Activated CD4-positive, alpha-beta T cell treated with anti-CD3 and anti-CD28 coated beads, Interleukin-2, Interleukin-6, amounts not matched to agents 100 ng/mL and 50 ng/mL, durations not matched to agents 16 hours and 8 hours (primary cell): ENCODE measurements at places on chromosomes 5 and 9.

DNA sequence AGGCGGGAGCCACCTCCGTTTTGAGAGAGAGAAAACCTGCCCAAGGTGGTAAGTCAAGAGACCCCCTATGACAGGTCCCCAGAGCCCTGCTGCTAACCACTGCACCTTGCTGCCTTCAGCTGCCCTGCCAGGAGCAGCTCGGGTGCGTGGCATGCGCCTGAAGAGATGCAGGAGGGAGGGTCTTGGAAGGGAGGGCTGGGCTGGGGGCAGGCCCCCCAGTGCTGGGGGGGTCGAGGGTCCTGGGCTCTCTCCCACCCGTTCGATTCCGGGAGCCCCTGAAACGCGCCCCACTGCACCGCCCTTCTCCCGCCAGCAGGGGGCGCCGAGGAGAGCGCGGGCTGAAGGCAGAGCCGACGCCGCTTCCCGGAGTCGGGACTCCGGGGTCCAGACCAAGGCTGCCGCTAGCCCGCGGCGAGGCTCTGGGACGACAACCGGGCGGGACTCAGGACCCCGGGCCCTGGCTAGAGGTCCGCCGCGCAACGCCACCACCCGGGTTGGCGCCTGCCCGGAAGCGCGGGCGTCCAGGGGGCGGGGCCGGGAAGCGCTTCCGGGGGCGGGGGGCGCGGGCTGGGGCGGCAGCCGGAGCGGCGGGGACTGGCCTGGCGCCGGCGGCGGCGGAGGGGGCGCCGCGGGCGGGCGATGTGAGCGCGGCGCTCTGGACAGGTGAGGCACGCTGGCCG lies at the start of gene ZBTB34:
Gene ZBTB34 (plus strand): TSS at position 563 of the 680 bp plus-strand sequence. CDS start 18,761 bp downstream, outside the sequence.
- peak; percentile 81 for DNase-seq

DNA sequence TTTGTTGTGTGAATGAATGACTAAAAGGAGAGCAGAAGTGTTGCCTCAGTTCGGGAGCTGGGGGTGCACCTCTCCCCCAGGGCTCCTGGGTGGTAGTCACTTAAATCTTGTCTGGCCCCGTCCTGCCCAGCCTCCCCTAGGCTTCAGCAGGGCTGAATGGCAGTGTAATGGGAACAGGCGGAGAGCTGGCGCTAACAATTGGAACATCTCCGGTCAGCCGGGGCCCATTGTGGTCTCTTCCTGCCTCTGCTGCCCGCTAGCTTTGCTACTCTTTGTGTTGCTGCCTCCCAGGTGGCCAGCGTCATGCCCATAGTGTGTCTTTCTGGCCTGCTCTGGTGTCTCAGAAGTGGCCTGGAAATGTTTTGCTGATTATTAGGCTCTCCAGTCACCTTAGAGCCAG lies 62.3 kb downstream of the RGS3 start:
- no peak for DNase-seq

GRCh38 chr5:24714746-24715145 lies 70.0 kb upstream of the CDH10 start:
- no peak for DNase-seq

- no peak for DNase-seq
These were observed 99.3 kb downstream of the FGF1 start for GRCh38 chr5:142586552-142586951.

GRCh38 chr5:77852514-77853352 lies 76.6 kb upstream of the TBCA start:
- DNase-seq = peak; percentile 14

- DNase-seq = no peak
These were observed 115.7 kb downstream of the SUSD1 start for GRCh38 chr9:112059145-112059965.

DNA sequence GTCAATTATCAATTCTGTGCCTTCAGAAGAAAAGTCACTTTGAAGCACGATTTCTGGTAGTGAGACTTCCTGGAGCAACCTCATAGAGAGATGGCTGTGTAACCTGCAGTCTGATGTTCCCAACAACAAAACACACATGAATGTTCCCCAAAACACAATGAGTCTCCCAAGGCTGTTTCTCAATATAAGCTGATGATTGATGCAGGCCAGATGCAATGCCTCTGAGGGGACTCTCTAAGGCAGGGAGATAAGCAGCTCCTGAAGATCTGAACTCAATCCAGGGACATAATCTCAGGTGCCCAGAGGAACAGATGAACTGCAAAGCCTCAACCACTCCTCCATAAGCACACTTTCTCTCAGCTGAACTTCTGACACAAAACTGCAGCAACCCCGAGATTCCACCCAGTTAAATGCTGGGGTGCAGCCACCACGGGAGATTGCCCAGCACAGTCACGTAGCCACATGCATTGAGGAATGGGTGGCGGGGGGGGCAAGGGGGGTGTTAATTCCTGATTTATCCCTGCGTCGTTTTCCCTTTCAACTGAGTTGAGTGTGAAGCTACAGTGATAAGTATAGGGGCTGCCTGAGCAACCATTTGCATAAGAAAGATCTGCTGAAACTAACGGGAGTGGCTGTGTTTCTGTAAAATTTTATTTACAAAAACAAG lies 122.7 kb upstream of the RASEF start:
- no peak for DNase-seq

GRCh38 chr9:76135902-76136301 lies 245.4 kb downstream of the PCSK5 start:
- no peak for DNase-seq

DNA sequence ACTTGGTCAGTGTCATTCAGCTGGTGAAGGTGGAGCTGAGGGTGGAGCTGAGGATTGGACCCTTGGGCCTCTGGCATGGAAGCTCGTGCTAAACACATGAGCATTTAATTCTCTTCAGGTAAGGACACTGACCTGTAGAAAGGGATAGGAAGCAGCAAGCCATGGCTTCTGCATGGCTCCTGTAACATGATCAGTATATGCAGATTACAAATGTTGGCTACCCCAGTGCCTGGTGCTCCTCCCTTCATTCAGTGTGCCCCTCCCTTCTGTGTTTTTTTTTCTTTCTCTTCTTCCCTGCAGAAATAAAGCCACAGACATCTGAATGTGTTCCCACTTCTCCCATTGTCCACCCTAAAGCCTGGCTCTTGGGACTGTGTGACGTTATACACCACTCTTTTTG lies 52.9 kb downstream of the ARHGAP26 start:
- DNase-seq = no peak

DNA sequence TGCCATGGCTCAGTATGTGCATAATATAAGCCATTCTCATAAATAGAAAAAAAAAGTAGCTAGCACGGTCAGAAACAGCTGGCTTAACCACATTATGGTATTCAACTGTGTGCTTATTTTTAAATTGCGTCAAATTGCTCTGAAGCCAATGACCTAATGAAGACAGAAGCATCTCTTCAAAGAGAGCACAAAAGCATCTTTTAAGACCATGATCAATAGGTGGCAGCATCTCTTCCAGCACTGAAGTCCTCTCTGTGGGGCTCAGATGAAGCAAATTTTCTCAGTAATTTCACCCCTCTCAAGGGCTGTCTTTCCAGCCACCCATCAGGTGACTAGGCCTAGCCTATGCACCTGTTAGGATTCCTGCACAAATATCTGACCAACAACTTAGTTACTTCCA lies 251.4 kb downstream of the GLIS3 start:
- DNase-seq = peak; percentile 4

DNA sequence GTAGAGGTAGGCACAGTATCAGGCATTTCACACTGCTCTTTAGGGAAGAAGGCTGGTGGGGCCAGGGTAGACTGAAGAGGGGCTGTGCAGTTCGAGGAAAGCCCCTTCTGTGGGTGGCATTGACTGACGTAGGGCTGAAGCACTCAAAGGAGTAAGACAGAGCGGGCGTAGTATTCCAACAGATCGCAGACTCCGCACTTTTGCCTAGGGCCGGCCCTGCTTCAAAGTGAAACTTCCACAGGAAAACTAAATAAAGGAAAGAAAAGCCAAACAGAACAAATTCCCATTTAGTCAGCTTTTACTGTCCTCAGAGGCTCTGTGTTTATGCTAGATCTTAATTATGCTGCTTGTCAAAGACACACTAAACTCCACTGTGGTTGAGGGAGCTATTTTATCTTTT lies 493.0 kb upstream of the WWC1 start:
- no peak for DNase-seq

DNA sequence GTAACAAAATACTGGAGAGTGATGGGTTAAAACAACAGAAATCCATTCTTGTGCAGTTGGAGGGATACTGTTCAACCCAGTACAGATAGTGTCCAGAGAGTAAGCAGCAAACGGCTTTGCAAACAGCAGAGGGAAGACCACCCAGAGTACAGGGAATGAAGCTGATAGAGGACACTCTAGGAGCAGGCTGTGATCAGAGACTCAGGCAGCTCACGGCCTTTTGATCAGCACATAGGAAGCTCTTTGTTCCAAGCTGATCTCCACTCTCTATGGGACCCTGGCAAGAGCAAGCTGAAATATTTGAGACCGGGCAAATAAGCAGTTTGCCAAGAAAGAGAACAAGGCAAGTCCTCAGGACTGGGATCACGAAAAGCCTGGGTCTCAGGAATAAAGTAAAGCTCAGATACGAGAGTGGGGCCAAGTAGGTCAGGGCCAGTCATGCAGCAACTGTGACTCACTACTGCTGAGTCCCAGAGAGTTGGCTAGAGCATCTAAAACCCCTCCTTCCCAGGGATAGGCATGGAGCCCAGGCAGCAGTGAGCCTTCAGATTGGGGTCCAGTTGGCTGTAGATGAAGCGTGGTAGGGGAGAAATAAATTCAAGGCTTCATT lies 52.4 kb downstream of the MELK start:
- no peak for DNase-seq

GRCh38 chr9:89260525-89260924 lies 50.5 kb upstream of the CKS2 start:
- DNase-seq = no peak

DNA sequence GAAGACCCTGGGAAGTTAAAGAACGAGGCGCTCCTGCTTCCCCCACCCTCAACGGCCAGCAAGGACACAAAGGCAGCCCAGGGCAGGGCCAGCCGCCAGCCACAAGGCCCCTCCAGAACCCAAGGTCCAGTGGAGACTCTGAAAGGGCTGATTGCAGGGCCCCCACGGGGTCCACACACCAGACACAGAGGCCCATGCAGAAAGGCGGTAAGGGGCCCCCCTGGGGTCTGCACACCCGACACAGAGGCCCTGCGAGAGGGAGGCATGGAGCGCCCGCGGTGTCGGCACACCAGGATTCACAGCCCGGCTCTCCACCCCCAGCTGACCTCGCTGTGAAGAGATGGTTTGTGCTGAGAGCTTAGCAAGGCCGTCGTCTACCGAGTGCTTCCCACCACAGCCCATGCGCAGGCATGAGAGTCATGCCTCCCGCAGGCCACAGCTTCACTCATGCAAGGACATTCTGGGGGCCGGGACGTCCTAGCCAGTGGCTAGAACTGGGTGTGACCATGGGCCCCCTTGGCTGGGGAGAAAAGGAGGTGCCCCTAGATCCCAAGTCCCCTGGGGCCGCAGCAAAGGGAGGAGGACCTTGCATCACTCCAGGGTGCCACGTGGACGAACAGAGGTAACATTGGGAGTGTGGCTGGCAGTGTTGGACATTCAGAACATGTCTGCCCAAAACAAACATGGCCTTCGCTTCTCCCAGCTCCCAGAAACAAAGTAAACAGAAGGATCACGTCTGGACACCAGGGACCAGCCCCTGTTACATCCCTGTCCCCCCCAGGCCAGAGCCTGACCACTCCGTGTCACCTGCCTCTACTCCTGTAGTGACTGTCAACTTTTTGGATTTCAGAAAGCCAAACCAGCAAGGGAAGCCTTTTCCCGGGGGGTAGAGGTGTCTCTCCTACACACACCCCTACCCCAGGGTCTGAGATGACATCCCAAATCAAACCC lies 9.8 kb downstream of the BRD3 start:
- DNase-seq = no peak

DNA sequence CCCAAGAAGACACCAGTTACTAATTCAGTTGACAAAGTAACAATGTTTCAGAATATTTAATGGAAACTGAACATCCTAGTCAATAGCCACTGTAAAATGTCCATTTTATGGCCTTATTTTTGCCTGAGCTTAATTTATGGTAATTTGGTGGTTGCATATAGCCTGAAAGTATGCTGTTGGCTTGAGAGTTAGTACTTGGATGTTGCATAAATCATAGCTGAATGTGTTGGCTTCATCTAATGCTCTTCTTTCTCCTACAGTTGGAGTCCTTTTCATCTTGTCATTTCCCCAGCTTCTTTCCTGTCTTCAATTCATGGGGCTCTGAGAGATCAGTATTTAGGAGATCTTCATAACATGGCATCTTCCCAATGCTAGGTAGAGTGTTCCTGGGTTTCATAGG lies 164.6 kb downstream of the MAT2B start:
- DNase-seq = no peak

- no peak for DNase-seq
These were observed 12.5 kb downstream of the STC2 start for GRCh38 chr5:173315495-173316338.

GRCh38 chr5:9829621-9830020 lies 199.5 kb upstream of the TAS2R1 start:
- no peak for DNase-seq

DNA sequence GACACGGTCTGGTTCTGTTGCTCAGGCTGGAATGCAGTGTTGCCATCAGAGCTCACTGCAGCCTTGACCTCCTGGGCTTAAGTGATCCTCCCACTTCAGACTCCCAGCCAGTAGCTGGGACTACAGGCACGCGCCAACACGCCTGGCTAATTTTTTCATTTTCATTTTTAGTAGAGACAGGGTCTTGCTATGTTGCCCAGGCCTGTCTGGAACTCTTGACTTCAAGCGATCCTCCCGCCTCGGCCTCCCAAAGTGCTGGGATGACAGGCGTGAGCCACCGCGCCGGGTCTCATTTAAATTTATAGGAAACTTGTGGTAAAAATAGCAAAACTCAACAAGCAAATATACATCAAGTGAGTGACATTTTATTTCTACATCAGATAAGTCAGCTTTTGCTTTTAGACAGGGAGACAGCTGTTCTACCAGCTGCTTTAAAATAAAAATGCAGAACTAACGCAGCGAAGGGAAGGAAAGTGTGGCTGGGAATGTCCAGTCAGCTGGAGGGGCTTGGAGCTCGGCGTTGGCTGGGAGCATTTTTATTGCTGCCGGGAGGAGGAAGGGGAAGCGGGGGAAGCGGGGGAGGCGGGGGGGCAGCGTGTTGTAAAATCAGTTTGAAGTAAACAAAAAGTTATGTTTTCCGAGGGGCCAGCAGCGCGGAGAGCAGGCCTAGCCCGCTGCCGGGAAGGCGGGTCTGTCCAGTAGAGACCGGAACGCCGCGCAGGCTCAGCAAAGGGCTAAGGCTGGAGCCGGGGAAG lies 707 bp upstream of the ZFYVE16 start:
- DNase-seq = peak; percentile 1

- DNase-seq = no peak
These were observed 16.1 kb upstream of the SPIN1 start for GRCh38 chr9:88372103-88372654.

- DNase-seq = no peak
These were observed 8.9 kb downstream of the PRRT1B start for GRCh38 chr9:131554087-131554842.

DNA sequence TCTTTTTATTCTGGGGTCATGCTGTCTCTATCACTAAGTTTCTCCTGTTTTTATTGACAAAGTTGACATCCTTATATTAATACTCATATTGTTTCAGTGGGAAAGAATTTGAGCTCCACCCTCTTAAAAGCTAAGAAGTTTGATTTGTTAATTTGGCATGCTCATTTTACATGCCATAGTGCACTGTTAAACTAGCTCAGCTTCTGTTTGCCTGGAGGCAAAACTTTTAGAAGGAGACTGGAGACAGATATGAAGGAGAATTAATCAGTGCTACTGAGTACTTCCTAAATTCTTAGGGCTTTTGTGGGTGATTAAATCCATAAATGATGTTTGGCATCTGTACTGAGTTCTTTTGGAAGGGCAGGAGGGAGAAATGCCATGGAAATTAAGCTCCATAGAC lies 138.9 kb downstream of the NTRK2 start:
- no peak for DNase-seq
